NCI-H774 (cell line): ENCODE measurements at places on chromosomes 3 and 15.

DNA sequence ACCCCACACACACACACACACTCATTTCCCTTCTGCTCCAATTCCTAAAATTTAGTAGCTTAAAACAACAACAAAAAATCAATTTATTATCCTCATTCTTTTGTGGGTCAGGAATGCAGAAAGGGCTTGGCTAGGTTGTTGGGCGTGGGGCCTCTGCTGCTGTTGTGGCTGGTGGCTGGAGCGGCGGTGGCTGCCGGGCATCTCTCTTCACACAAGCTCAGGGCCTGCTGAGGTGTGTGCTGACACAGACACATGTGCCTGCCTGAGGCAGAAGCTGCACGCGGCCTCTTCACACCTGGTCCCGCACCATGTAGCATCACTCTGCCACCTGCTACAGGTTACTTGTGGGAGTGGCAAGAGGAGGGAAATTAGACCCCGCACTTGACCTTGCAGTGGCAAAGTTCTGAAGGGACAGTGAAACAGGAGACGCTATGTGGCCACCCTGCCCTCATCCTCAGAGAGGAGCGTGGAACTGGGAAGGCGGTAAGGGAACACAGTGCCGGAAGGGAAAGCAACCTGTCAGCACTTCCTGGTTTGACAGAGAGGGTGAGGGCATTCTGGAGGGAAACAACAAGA, 64.0 kb upstream of the PRR20G start:
- no peak for DNase-seq

DNA sequence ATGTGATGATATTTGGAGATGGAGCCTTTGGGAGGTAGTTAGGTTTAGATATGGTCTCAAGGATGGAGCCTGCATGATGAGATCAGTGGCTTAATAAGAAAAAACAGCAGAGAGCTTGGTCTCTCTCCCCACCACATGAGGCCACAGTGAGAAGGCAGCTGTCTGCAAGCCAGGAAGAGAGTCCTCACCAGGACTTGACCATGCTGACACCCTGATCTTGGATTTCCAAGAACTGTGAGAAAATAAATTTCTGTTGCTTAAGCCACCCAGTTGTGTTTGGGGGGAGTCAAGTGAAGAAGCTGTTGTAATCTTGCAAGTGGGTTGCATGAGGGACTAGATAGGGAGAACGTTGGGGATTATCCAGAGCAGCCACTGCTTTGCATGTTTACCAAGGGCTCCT, 62.3 kb upstream of the TNFAIP8L3 start:
- no peak for DNase-seq

DNA sequence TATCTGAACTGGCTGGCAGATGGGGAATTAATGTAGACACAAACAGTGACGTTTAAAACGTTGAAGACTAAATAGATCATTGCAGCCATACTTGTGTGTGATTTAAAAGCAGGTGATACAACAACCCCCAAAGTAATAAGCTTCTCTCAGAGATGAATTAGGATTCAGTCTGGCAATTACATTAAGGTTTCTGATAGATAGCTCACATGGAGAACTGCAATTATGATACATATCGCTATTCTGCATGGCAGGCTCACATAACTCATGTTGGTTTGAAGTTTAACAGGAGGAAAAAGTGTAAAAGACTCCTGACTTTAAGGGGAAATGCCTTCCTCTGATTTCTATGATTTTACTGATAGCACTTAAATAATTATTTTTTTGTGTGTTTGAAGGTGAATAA, 196.9 kb downstream of the CLSTN2 start:
- no peak for DNase-seq

DNA sequence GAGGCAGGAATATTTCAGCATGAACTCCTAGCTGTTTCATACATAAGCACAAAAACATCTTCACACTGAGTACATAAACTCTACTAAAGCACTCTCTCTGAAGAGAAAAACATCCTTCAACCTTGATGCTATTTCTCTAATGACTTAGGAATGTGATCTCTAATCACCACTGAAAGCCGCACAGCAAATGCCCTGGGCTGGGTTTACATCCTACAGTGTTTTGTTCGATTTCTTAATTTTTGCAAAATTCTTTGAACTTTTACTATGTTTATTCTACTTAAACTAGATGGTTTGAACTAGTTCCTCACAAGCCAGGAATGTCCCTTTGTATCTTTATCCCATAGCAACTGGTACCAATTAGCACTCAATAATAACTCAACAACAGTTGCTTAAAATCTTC, 130.9 kb upstream of the ABI3BP start:
- DNase-seq, result no peak

GRCh38 chr15:50231761-50232160, 33.8 kb downstream of the HDC start:
- DNase-seq, result no peak

GRCh38 chr3:12752102-12752501, 7.0 kb downstream of the TMEM40 start:
- no peak for DNase-seq

GRCh38 chr3:189488241-189488767, 142.9 kb upstream of the TP63 start:
- no peak for DNase-seq

DNA sequence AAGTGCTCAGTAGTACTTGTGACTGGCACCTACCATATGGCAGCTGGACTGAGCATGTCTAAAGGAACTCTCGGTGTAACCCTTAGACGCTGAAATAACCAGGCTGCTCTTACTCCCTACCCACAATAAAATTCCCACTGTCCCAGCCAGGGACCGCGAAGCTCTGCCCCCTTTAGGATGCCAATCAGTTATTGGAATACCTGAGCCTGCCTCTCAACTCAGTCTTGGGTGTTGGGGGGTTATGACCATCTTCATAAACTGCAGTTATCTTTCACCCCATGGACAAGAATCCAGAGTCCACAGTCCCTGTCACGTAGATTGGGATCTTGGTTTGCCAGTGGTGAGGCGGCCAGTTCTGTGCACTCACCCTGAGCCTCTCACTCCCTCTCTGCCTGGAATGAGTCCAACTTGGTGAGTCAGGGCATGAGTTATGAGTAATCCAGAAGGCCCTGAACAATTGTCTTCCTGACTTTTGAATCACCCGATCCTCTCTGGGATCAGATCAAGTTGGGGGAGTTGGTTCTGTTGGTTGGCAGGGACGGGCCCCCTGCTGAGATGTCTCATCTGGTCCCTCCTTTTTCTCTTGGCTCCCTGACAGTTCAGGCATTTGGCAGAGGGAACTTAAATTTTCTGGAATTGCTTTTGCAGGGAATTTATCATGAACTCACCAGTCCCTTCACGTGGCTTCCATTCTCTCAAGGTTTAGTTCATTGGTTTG, 120.1 kb upstream of the UBE2E1 start:
- peak; percentile 41 for DNase-seq

DNA sequence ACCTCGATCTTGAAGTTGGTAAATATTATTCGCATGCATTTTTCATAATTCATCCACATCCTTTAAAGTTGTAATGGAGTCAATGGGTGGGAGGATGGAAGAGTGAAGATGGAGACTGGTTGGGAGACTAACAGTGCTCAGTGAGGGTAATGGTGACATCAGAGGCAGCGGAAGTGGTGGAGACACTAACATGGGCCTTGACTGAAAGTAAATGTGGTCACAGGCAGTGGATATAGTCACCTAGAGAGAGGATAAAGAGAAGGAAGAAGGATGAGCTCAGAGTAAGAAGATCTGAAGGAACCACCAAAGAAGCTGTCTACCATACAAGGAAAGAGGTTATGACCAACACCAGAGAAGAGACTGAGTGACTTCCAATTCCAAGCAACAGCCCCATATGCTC, 281.6 kb upstream of the STT3B start:
- no peak for DNase-seq

DNA sequence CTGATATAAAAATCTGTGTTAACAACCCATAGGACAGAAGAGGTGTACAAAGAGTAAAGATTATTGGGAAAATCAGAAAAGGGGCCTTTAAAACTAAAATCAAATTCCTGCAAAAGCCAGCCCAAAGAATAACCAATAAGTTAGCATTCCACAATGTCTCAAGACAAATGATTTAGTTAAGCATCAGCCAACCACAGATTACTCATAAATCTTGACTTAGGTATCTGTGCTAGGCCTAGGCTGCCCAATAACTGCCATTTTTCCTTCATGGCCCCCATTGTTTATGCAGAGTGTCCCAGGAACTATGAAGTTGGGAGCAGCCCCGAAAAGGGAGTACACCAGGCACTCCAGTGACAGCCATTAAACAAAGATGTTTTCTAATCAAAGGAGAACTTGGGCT, 7.4 kb downstream of the TRANK1 start:
- no peak for DNase-seq

GRCh38 chr3:149625795-149626194, 32.0 kb downstream of the WWTR1 start:
- no peak for DNase-seq

DNA sequence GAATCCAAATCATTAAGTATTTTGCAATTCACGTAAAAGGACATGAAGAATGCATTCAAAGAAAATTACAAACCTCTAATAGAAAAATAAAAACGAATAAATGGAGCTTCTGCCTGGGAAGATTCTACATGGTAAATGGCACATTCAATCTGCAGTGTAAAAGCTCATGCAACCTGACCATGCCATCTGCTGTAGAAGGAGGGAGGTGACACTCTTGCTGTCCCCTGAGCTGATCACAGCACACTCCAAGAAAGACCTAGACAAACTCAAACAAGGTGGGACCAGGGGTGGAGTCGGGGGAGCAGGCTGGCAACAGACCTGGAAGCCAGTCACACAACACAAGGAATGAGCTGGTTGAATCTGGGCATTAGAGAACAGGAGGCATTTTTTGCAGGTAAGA, 101.8 kb downstream of the BDH1 start:
- DNase-seq, result no peak

DNA sequence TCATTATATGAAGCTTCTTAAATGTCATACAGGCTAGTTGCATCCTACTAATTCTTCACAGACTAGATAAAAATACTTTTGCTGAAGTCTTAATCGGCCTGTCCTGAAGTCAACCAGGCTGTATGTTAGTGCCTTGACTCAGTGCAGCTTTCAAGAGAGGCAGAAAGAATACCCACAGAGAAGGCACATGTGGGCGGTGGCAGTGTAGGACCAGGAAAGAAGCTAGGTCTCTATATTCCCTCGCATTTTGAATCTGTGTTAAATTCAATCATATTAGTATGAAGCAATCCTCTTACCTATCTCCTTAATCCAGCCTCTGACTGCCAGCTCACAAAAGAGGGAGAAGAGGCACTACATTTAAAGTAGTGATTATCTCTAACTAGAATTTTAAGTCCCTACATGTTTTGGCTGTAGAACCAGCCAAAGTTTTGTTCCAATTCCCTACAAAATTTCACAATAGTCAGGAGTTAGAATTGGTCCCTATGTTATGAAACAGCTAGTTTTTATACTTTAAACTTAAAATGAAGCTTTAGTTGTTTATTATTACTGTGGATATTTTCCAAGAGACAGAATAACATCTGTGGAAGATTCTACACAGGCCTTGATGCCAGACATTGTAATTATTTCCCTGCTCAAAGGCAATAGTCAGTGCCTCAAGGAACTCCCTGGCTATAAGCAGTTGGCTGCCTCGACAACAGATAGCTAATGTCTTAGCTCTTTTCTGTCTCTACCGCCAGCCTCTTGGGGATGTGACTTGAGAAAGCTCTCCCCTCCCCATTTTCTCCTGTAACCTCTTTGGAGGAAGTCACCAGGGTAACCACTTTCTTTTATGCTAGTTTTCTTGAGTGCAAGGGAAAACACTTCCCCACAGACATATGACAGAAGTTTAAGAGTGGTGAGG, 31.9 kb downstream of the CRTC3 start:
- no peak for DNase-seq

DNA sequence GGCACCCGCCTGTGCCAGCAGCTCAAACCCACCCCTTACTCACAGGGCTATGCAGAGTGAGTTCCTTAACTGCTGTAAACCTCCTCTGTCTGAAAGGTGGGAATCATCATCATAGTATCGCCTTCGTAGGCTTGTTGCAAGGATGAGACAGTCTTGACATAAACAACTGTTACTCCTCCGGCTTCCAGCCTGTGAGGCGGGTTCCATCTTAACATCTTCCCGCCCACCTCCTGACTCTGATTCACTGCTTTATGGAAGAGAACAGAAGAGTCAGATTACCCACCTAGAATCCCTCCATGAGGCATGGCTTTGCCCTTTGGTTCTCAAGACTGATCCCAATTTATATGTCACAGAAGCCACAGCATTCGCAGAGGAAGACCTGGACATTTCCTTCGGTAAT, 21.9 kb downstream of the POLR2M start:
- no peak for DNase-seq

DNA sequence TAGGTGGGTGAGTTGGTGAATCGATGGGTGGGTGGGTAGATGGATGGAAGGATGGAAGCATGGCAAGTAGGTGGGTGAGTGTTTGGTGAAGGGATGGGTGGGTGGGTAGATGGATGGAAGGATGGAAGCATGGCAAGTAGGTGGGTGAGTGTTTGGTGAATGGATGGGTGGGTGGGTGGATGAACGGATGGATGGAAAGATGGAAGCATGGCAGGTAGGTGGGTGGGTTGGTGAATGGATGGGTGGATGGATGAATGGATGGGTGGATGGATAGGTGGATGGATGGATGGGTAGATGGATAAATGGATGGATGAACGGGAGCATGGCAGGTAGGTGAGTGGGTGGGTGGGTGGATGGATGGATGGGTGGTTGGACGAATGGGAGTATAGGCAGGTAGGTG, 65.1 kb downstream of the SLC6A1 start:
- DNase-seq, result no peak

- DNase-seq, result no peak
These were observed 763.3 kb upstream of the CFAP20DC start for GRCh38 chr3:59813148-59813538.

DNA sequence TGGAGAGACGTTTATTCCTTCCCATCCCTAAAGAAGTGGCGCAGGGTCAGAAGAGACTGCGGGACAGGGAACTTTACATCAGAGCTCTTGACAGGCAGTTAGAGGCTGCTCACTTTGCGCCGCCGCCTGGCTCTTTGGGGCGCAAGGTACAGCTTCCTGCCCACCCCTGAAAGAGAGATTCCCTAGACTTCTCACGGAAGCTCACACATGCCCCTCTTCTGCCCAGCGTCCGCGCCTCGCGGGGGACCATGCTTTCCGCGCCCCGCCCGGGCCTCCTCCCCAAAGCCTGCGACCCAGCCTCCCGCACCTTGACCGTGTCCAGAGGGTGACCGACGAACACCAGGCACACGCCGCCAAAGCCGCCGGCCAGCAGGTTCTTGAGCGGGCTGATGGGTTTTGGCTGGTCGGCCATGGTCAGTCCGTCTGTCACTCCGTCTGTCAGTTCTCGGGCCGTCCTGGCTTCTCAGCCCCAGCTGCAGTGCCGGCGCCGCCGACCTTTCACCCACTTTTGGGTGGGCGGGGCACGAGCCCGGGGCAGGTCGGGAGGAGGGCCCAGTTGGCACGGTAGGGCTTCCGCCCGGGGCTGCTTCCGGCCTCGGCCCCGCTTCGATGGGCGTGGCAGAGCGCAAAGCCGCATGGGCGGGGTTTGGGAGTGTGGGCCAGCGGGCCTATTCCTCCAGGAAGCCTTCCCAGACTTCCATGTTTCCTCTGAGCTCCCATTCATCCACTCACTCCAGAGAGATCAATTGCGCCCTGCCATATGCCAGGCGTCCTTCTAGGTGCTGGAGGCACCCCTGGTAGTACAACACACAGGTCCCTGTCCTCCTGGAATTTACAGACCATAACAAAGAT, at the start of gene SLC25A20:
SLC25A20 (minus strand) TSS at position 500 of the 852 bp plus-strand sequence; CDS start at position 412, 88 bp downstream.
- DNase-seq, result peak; percentile 70
